Left lung (tissue), 14 donors: ENCODE measurements at places on chromosomes 4 and X. TPM values are rescaled to one million over a fixed set of nuclear protein-coding genes. Genes with fewer than 3 reads are reported as not detected.

The DCUN1D4 gene
- polyA plus RNA-seq: 54.6 TPM

The RHOXF2B gene
- polyA plus RNA-seq: 0.14 TPM

The MAGEA6 gene
- not detected for polyA plus RNA-seq

The SOD3 gene
- polyA plus RNA-seq: 18.4 TPM

The TDO2 gene
- polyA plus RNA-seq: 45.2 TPM

The PABPC1L2A gene
- not detected for polyA plus RNA-seq

The PQBP1 gene
- 76.7 TPM for polyA plus RNA-seq

The C4orf17 gene
- polyA plus RNA-seq: not detected

The PTPN13 gene
- polyA plus RNA-seq: 114 TPM

The NHSL2 gene
- polyA plus RNA-seq: 10.8 TPM

The TLR1 gene
- polyA plus RNA-seq: 2.5 TPM

The TMEM156 gene
- polyA plus RNA-seq: 0.71 TPM

The MORC4 gene
- polyA plus RNA-seq: 35.9 TPM

The ASB9 gene
- polyA plus RNA-seq: 10.0 TPM

The FGFR3 gene
- 134 TPM for polyA plus RNA-seq

The RIPPLY1 gene
- 0.28 TPM for polyA plus RNA-seq

The ADGRG4 gene
- polyA plus RNA-seq: not detected
